Gastroesophageal sphincter (tissue), 4 donors: ENCODE measurements at places on chromosomes 4 and X.
A peak's percentile ranks its signal among the peaks of the same experiment; 100 is the strongest.

DNA sequence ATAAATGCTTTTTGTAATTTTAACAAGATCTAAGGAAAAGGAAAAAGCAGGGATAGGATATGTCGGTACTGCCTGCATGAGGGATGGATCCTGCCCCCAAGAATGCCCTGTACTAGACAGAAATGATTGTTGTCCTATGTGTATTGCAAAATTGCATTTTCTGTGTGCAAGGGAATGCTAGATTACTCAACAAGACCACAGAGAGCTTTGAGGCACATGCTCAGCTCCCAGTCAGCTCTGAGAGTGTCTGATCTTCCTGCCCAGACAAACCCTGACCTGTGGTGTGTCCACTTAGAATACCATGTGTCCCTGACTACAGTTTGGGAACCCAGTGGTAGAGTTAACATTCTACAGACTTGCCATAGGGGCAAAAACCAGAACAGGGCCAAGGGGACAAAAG lies 129.2 kb upstream of the PAK3 start:
- no peaks in the 10 kb centered on the region for H3K36me3 ChIP-seq
- H3K4me1 ChIP-seq: no peaks in the 10 kb centered on the region
- no peak for ATAC-seq
- H3K27me3 ChIP-seq: no peaks in the 10 kb centered on the region

DNA sequence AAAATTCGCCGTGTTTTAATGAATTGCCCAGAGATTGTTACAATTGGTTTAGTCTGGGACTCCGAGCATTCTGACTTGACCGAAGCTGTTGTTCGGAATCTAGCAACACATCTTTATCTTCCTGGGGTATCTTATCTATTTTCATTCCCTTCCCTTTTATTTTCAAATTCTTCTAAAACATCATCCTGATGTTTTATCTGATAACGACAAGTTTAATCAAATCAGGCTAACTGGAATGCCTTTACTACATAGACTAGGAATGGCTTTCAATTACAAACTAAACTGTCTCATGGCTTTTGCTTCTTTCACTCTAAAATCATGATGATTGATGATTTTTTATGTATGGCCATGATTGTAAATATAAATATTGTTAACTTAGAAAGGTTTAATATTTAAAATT lies 48.0 kb downstream of the USP53 start:
- H3K27ac ChIP-seq: no peak overlapping the region
- H3K4me3 ChIP-seq: no peak overlapping the region
- peaks cover 94% of the 10 kb centered on the region for H3K36me3 ChIP-seq
- H3K27me3 ChIP-seq: no peaks in the 10 kb centered on the region
- no peak for ATAC-seq

GRCh38 chr4:47651231-47651630 lies 166.2 kb downstream of the ATP10D start:
- ATAC-seq: no peak
- no peaks in the 10 kb centered on the region for H3K4me1 ChIP-seq
- H3K27ac ChIP-seq: no peak overlapping the region
- no peaks in the 10 kb centered on the region for H3K36me3 ChIP-seq
- no peaks in the 10 kb centered on the region for H3K27me3 ChIP-seq

DNA sequence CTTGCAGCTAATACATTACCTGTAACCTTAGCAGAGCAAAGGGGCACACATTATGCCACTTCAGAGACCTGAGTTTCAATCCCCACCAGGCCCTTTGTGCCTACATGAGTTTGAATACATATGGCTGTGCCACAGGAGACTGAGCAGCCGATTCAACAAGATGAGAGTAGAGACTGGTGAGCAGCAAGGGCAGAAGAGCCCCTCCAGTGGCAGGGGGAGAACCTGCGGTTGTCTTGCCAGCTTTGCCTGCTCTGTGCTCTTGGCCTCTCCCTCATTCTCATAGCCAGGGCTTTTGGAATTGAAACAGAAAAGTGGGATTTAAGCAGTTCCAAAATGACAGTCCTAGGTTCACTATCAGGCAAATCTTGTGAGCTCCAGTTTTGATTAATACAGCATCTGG lies 52.3 kb upstream of the CLNK start:
- no peaks in the 10 kb centered on the region for H3K4me1 ChIP-seq
- no peak for ATAC-seq
- H3K36me3 ChIP-seq: no peaks in the 10 kb centered on the region
- no peaks in the 10 kb centered on the region for H3K27me3 ChIP-seq
- no peak overlapping the region for H3K4me3 ChIP-seq

DNA sequence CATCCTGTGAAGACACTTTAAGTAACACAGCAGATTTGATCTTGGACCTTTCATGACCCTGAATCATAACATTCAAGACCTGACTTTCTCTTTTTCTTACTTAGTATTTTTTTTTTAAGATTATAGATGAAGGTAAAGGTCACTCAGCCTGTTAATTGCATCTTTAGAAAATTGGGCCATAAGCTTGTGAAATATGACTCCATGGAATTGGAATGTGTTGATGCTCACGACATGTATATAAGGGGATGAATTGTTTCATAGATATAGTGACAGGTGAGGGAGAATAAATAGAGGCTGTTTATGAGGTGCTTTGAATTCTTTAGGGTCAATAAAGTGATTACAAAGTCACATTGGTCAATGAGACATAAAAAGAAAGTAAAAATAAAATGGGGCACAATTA lies 27.7 kb upstream of the HS3ST1 start:
- no peak overlapping the region for H3K4me3 ChIP-seq
- H3K27ac ChIP-seq: no peak overlapping the region
- H3K4me1 ChIP-seq: no peaks in the 10 kb centered on the region
- H3K27me3 ChIP-seq: no peaks in the 10 kb centered on the region
- no peaks in the 10 kb centered on the region for H3K36me3 ChIP-seq
- no peak for ATAC-seq

- no peak for ATAC-seq
- no peaks in the 10 kb centered on the region for H3K4me1 ChIP-seq
- H3K36me3 ChIP-seq: no peaks in the 10 kb centered on the region
- no peak overlapping the region for H3K27ac ChIP-seq
Measured at GRCh38 chr4:43983610-43984009, 465.0 kb downstream of the KCTD8 start.

DNA sequence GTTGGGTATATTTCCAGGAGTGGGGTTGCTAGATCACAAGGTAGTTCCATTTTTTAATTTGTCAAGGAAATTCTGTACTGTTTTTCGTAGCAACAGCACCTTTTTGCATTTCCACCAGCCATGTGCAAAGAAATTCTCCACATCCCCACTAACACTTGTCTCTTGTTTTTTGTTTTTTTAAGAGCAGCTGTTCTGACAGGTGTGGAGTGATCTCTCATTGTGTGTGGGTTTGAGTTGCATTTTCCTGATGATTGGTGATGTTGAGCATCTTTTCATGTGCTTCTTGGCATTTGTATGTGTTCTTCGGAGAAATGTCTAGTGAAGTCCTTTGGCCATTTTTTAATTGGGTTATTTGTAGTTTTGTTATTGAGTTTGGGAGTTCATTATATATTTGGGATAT lies 80.3 kb upstream of the PUDP start:
- H3K27ac ChIP-seq: no peak overlapping the region
- H3K36me3 ChIP-seq: no peaks in the 10 kb centered on the region
- H3K4me3 ChIP-seq: no peak overlapping the region
- no peaks in the 10 kb centered on the region for H3K4me1 ChIP-seq
- ATAC-seq: no peak

- no peak overlapping the region for H3K27ac ChIP-seq
- no peak overlapping the region for H3K4me3 ChIP-seq
- ATAC-seq: no peak
- no peaks in the 10 kb centered on the region for H3K27me3 ChIP-seq
Measured at GRCh38 chrX:126982158-126982557, 162.6 kb downstream of the PRR32 start.

- H3K27me3 ChIP-seq: no peaks in the 10 kb centered on the region
- H3K27ac ChIP-seq: no peak overlapping the region
- no peak overlapping the region for H3K4me3 ChIP-seq
- no peaks in the 10 kb centered on the region for H3K4me1 ChIP-seq
Measured at GRCh38 chr4:183214912-183215488, 105.1 kb downstream of the CLDN22 start.

DNA sequence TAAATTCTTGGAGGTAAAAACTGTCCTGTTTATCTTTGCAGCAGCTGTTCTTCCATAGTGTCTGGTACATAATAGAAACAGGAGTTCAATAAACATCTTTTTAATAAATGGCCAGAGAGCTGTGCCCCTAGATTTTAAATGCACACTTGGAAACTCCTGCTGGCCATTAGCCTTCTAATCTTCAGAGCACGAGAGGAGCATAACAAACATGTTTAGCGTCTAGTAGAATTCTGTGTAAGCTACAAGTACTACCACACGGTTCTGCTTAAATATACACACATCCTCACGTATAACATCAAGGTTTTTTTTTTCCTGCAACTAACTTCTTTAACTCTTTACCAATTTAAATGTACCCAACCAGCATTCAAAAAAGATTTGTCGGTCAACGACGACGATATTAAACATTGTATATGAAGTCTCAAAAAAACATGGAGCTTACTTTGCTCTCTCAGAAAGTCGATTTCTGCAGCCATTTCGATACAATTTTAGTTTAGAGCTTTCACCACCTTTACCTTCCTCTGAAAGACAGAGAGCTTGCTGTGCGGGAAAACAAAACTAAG lies 628 bp downstream of the SCLT1 start:
- peaks cover 10% of the 10 kb centered on the region for H3K4me1 ChIP-seq
- H3K27me3 ChIP-seq: no peaks in the 10 kb centered on the region
- peak overlapping the region; percentile 82 for H3K4me3 ChIP-seq
- H3K27ac ChIP-seq: peak overlapping the region; percentile 96
- no peak for ATAC-seq
- no peaks in the 10 kb centered on the region for H3K36me3 ChIP-seq

DNA sequence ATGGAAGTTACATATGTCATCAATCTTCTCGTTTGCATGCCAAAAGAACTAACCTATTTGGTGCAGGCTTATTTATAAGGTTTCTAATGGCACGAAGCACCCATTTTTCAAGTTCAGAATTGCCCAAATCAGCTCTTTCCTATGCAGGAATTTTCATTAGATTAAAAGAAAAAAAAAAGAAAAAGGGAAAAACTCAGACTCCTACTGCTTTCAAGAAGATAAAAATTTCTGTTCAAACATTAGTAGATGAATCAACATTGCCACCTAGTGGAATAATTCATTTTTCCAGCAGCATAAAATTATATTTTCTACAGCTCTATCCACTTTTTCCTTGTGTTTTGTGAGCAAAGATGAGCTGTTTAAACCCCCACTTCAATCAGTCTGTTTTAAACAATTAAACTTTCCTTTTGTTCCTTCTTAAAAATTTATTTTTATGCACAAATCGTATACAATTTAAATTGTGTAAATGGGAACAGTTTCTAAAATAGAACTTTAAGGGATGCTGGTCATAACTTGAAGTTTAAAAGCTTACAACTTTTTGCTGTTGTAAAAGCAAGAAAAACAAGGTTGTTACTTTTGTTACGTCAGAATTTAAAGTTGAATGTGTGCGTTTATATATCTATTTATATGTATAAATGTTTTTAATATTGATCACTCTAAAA lies 309.9 kb downstream of the ARAP2 start:
- no peaks in the 10 kb centered on the region for H3K36me3 ChIP-seq
- H3K4me3 ChIP-seq: no peak overlapping the region
- no peaks in the 10 kb centered on the region for H3K4me1 ChIP-seq
- H3K27me3 ChIP-seq: no peaks in the 10 kb centered on the region
- no peak for ATAC-seq
- no peak overlapping the region for H3K27ac ChIP-seq

- peaks cover 24% of the 10 kb centered on the region for H3K36me3 ChIP-seq
- peaks cover 84% of the 10 kb centered on the region for H3K27me3 ChIP-seq
- no peaks in the 10 kb centered on the region for H3K4me1 ChIP-seq
- peak overlapping the region; percentile 88 for H3K4me3 ChIP-seq
Measured at GRCh38 chr4:84496706-84497503, 2.2 kb downstream of the NKX6-1 start.

DNA sequence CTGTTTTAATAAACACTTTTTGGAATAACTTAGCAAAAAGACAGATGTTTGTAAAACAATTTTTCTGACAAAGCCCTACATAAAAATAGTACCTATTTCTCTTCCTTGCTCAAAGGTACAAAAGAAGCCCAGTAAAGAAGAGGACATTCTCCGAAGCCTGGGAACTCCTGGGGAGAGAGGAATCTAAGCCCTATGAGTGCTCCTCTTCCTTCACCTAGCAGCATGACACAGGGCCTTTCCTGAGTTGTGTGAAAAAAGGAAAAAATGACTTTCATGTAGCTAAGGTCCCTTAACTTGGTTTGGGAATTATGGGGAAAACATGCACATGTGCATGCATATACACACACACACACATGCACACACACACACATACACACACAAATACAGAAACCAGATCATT lies 586.9 kb downstream of the TMA16 start:
- no peak overlapping the region for H3K4me3 ChIP-seq
- no peak for ATAC-seq
- no peaks in the 10 kb centered on the region for H3K36me3 ChIP-seq
- H3K27ac ChIP-seq: no peak overlapping the region
- H3K4me1 ChIP-seq: no peaks in the 10 kb centered on the region
- no peaks in the 10 kb centered on the region for H3K27me3 ChIP-seq

GRCh38 chrX:115592997-115593734 lies 32.2 kb downstream of the PLS3 start:
- no peak for ATAC-seq
- H3K4me3 ChIP-seq: peak overlapping the region; percentile 24
- H3K36me3 ChIP-seq: no peaks in the 10 kb centered on the region
- no peaks in the 10 kb centered on the region for H3K4me1 ChIP-seq
- peak overlapping the region; percentile 56 for H3K27ac ChIP-seq

GRCh38 chrX:14003028-14003427 lies 26.7 kb downstream of the GEMIN8 start:
- H3K36me3 ChIP-seq: peaks cover 27% of the 10 kb centered on the region
- H3K4me1 ChIP-seq: no peaks in the 10 kb centered on the region
- H3K27me3 ChIP-seq: no peaks in the 10 kb centered on the region
- no peak overlapping the region for H3K4me3 ChIP-seq

DNA sequence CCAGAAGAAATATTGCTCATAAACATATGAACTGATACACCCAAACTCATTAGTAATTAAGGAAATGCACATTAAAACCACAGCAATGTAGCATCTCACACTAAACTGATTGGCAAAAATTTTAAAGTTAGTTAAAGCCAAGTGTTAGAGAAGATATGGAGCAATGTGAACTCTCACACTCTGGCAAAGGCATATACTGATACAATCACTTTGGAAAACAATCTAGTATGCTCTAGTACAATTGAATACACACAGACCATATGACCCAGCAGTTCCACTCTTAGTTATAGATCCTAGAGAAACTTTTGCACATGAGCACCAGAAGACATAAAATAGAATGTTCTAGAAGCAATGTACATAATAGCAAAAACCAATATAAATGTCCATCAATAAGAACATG lies 8.4 kb upstream of the AWAT1 start:
- no peak for ATAC-seq
- no peak overlapping the region for H3K27ac ChIP-seq
- H3K27me3 ChIP-seq: no peaks in the 10 kb centered on the region
- no peaks in the 10 kb centered on the region for H3K4me1 ChIP-seq

GRCh38 chr4:29756966-29757365 lies 963.2 kb upstream of the PCDH7 start:
- H3K27ac ChIP-seq: no peak overlapping the region
- no peak overlapping the region for H3K4me3 ChIP-seq
- H3K4me1 ChIP-seq: no peaks in the 10 kb centered on the region
- no peaks in the 10 kb centered on the region for H3K36me3 ChIP-seq
- H3K27me3 ChIP-seq: no peaks in the 10 kb centered on the region
- no peak for ATAC-seq

GRCh38 chr4:89347363-89348025 lies 39.9 kb upstream of the GPRIN3 start:
- no peaks in the 10 kb centered on the region for H3K27me3 ChIP-seq
- no peak for ATAC-seq
- no peak overlapping the region for H3K27ac ChIP-seq
- H3K4me1 ChIP-seq: no peaks in the 10 kb centered on the region
